ENCODE measurements at places on chromosomes 2 and 18.

DNA sequence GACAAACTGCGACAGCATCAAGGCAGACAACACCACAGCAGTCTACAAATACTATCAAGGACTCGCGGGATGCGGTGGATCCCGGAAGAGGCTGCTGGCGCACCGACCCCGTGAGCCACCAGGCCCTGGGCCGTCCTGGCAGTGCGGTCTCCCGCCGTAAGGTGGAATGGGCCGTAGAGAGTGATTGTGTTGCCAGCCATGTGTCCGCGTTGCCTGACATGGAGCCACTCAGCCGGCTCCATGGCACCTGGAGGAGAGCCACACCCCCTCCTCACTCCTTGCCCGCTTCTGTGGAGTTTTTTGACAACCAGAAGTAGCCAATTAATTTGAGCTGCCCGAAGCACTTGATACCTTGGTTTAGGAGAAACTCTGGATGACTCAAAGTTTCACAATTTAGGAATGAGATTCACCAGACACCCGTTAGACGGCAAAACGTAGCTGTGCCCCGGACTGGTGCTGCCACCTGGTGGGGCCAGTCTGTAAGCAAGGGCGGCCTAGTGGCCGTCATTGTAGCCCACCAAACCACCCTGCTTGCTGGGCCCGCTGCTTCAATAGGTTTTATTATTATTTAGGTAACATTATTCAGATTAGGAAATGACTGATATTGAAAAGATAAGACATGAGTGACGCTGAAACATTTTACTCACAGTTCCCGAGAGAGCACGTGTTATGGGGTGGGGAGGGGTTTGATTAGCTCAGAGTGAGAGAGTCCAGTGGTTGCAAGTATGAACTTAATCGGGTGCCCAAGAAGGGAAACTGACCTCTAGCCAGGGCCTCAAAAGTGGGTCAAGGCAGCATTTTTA lies 10.2 kb upstream of the IMP4 start:
- DNase-seq, result peak; percentile 84

DNA sequence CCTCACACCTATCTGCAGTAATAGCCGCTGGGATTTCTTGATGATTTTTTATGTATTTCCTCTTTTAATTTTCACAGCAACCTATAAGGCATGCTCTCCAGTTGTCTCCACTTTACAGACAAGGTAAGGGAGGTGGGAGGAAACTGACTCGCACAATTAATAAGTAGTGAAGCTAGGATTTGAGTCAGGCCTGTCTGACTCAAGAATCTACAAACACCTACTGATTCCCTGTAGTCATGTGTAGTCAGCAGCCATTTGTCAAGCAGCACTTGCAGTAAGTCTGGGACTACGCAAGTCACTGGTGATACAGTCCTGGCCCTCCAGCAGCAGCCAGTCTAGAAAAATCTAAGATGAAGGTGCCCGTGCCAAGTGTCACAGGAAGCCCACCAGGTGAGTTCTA lies 193.6 kb upstream of the PKDCC start:
- peak; percentile 34 for DNase-seq

GRCh38 chr2:17065536-17065935 lies 399.9 kb upstream of the CYRIA start:
- no peak for DNase-seq

GRCh38 chr2:215966274-215966673 lies 47.1 kb downstream of the MREG start:
- DNase-seq, result no peak

- DNase-seq, result no peak
These were observed 10.9 kb downstream of the OSBPL1A start for GRCh38 chr18:24386681-24387080.

DNA sequence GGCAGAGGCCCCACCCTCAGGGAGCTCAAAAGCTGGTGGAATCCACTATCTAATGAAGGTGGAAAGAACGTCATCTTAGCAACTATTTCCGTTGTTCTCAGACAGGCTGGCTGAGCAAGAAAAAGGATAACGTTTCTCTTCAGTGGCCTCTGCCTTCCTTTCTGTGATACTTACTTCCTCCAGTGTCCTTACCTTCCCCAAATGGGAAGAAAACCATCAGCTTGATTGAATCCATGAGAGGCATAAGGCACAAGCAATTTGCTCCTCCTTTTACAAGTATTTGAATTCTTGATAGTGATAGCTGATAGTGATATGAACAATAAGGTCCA lies 8.1 kb upstream of the NCOA1 start:
- DNase-seq, result no peak

- DNase-seq, result no peak
These were observed 464.3 kb upstream of the ID2 start for GRCh38 chr2:8217468-8218030.

GRCh38 chr18:76392349-76392748 lies 102.7 kb downstream of the ZNF516 start:
- DNase-seq, result no peak

DNA sequence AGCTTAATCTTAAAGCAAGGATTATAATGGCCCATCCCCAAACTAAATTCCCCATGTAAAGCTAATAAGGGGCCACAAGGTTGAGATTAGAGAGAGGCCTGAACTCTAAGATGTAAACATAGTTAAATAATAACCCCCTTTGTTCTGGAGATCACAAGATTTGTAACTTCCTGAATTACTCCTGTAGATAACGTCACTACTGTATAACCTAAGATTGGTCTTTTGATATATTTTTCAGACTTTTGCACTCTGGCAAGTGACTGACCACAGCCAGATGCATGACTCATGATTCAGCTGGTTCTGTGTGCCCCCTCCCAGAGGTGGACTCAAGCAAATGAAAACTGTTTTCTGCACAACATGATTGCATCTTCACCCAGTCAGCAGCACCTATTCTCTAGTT lies 686.0 kb upstream of the DDX18 start:
- no peak for DNase-seq

DNA sequence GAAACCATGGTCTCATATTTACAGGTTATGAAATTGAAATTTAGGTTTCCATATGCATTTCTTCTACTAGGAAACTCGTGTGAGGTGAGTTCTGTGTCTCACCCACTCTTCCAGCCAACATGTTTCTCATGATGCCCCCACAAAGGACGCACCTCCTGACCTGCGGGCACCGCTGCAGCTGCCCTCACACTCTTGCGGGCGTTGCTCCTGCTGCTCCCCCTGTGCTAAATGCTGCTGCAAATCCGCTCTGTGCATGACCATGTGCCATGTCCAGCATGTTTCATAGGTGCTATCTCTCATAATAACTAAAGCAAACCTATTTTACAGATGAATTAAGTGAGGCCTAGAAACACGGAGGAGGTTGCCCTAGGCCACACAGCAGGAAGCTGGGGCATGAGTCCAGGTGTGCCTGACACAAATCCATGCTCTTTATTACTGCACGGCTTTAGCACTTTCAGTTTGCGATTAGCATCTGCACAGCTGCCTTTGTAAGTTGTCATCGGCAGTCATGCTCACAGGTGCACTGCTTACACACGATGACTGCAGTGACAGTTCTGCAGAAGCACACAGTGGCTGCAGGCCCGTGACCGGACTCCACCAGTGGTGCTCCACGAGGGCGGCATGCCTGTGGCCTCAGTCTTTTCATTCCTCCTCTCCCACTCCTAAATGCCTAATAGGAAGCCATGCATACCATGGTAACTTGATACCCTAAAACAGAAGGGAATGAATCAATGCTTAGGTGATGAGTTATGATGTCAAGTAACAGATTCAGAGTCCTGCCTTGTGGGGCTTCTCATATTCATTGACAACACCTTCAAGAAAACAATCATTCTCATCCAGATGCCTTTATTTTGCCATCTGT lies 14.9 kb upstream of the GALR1 start:
- DNase-seq, result no peak

- no peak for DNase-seq
These were observed 475.1 kb downstream of the TNS1 start for GRCh38 chr2:217527590-217528202.

GRCh38 chr2:35462226-35462998 lies 893.2 kb upstream of the CRIM1 start:
- DNase-seq, result no peak

DNA sequence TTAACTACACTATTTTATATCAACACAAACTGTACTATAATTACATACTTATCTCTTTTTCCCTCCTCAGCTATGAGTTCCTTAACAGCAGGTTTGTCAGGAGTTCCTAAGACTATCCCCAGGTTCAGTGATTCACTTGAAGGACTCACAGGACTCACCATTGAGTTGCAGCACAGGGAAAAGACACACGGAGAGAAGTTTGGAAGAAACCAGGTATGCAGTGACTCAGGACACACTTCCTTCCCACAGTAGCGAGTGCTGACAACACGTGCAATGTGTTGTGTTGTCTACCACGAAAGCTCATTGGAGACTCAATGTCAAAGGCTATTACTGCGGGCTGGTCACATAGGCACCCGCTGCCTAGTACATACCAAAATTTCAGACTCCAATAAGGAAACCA lies 32.0 kb downstream of the MGAT4A start:
- no peak for DNase-seq

GRCh38 chr18:72840109-72840508 lies 27.7 kb downstream of the NETO1 start:
- DNase-seq, result no peak

- no peak for DNase-seq
These were observed 212.5 kb downstream of the ZFP36L2 start for GRCh38 chr2:43013821-43014345.

- peak; percentile 73 for DNase-seq
These were observed 33.9 kb downstream of the BMP10 start for GRCh38 chr2:68837164-68837860.

- DNase-seq, result no peak
These were observed 1285.9 kb upstream of the CELF4 start for GRCh38 chr18:38851526-38851925.
